ENCODE measurements at places on chromosomes 1 and 21.

DNA sequence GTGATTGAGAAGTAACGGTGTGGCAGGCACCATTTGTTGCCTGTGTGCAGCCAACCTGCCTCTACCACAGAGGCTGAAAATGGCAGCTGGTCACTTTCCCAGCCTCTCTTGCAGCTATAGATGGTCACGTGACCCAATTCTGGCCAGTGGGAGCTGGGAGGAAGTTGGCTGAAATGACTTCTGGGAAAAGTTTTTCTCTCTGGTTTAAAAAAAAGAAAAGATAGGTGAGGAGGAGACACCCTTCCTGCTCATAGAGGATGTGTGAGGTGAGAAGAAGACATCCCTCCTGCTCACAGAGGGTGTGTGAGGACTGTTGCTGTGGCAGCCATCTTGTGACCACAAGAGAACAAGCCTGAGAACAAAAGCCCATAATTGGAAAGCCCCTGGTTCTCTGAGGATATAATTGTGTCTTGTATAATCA, 122.8 kb downstream of the SYF2 start:
- no peak for DNase-seq

DNA sequence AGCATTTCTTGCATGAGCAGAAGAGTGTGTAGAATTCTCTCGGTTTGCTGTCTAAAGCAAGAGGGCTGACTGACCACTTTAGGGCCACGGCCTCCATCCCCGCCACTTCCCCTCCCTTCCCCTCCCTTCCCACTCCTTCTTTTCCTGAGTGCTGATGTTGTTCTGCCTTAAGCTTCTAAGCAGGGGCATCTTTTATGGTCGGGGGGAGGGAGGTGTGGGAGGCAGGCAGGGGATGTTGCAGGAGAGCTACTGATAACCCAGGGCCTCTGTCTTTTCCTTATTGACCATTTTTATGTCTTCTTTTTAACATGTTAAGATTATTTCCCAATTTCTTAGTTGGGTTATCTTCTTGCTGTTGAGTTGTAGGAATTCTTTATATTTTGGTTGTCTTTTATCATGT, 15.1 kb downstream of the USP25 start:
- no peak for DNase-seq

- no peak for DNase-seq
Measured at GRCh38 chr1:23559985-23560741, 862 bp upstream of the ID3 start.

DNA sequence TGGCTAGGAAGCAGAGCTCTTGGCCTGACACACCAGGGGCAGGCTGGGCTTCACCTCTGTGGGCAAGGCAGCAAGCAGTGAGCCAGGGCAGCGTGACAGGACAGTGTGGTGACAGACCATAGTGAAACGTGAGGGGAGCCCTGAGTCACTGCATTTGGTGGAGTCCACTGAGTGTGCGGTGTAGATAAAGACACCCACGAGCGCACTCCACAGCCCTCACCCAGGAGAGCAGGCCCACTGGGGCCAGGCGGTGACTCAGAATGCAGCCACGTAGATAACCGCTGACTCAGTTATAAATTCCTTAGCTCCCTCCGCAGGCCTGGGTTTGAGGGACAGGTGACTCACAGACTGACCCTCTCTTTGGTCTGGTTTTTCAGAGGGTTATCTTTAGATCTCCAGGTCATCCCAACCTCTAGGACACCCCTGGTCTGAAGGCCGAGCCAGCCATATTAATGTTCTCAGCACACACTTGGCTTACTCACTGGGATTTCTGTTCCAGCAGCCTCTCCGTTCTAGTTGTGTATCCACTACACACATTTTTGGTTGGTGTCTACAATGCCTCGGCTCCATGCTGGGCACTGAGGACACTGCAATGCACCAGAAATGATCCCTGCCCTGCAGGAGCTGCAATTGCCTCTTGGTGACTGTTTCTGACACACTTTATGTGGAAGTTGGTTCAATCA, 90.2 kb upstream of the TSPAN2 start:
- no peak for DNase-seq

- DNase-seq = no peak
Measured at GRCh38 chr1:157596384-157596783, 1.5 kb downstream of the FCRL4 start.

DNA sequence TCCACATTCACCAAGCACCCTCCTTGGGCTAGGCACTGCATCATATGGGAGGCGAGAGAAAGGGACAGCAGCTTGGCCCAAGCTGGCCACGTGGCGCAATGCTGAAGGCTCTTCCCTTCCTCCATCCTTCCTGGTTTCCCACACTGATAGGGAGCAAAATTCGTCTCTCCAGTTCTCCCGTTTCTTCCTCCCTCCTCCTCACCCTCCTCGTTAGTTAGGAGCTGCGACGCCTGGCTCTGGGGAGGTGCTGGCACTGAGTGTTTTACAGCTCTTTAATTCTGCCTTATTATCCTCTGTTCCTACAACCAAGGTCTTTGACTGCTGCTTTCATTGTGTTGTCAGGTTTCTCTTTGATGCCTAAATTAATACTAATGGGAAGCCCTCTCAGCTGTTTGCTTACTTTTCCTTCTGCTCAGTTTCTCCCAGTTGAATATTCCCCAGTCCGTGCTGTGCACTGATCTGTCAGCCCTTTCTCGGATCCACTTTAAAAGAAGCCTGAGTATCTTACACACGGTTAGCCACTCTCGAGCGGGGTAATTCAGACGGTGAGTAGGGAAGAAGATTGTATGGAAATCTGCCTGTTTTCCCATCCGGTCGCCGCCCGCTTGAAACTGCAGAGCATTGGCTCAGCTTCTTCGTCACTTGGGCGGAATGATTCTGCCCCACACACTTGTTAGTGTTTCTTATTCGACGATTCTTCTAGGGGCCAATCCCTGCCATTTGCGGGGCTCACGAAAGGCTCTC, 56.2 kb upstream of the SMYD2 start:
- no peak for DNase-seq

- no peak for DNase-seq
Measured at GRCh38 chr1:33186936-33187335, 5.1 kb upstream of the TRIM62 start.

DNA sequence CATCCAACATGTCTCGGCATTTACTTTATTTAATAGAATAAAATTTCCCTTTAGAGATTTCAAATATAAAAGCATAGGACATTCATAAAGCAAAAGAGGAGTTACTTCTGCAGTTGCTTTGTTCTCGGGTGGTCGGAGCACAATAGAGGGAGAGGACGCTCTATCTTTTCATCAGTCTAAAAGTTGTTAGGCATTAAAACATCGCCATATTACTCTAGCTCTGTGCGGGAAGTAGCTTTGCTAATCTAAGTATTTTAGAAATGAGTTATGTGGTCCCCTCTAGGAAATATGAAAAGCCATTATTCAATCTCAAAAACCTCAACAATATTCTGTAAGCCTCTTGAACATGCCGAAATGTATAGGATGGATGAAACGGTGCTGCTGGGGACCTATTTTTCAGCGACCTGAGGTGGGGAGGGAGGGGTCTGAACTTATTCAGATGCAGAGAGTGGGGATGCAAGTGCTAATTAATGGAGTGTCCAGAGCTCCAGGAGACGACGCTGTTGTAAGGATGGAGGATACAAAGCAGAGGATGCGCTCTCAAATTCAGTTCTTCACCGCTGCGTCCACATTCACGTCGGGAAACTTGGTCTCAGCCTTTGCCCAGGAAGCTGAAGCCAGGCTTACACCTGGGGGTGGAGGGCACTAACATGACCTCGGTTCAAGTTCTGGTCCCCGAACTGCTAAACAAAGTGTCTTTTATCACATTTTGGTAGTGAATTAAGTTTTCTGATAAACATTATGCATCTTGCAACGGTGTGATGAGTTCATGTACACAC, 6.3 kb downstream of the CDKN2C start:
- no peak for DNase-seq

DNA sequence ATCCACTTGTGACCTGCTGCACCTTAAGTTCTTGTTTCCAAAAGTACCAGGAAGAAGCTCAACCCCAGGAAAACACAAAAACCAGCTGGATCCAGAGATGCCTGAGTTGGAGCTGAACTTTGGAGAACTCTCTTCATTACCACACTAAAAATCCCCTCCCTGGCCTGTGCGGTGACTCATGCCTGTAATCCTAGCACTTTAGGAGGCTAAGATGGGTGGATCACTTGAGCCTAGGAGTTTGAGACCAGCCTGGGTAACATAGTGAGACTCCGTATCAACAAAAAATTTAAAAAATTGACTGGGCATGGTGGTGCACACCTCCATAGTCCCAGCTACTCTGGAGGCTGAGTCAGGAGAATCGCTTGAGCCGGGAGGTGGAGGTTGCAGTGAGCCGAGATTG, 6.2 kb downstream of the MAP1LC3C start:
- no peak for DNase-seq

DNA sequence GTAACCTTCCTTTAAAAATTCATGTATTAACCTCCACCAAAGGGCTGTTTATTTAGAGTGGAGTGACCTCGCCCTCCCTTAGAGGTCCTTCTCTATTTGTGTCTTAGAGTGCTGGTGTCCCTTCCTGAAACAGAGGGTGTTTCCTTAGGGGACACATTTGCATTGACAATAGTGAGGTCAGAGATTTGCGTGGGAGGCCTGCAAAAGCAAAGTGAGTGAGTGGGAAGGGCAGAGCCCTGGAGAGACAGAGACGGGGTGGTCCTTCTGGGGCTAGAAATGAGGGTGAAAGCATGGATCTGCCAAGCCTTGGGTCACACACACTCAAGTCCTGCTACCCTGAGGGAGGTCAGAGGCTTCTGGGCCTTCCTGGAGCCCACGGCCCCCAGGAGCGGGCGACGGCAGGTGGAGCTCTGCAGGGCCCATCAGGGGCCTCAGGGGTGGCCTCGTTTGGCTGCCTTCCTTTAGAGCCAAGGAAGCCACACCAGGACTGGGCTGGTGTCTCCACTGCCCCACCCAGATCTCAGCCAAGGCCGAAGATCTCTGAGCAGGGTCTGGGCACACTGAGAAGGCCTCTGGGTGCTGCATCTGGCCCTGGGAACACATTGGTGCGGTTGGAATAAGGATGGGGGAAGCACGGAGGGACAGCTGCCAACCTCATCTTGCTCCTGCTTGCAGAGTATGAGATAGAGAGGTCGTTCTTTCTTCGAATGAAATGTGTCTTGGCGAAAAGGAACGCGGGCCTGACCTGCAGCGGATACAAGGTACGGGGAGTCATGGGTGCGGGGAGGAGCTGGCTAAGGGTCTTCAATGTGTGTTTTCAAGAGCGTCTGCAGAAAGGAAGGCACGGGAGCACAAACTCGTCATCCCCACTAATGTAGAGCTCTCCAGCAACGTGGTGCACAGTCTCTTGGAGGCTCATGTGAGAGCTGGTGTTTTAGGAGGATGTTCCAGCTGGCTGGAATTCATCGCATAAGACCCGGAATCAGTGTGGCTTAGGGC, 23.8 kb downstream of the SIM2 start:
- DNase-seq = no peak

GRCh38 chr1:89310976-89311375, 38.3 kb upstream of the GBP5 start:
- no peak for DNase-seq

DNA sequence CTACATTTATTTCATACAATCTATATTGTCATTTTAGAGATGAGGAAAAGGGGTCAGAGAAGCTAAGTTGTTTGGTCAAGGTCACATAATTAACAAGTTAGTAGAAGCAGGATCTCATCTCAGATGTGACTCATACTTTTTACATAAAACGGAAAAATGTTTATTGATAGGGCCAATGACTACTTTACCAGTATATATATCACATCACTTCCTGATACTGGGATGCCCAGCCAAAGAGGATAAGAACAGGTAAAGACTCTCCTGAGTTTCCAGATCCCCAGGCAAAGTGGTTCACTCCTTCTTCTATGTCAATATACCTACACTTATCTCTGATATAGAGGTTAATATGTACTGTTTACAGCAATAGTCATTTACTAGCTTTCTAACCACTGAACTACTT, 21.0 kb downstream of the YIPF1 start:
- no peak for DNase-seq

GRCh38 chr1:110209715-110210603, at the start of gene KCNC4:
Gene KCNC4, plus strand, starts transcription at chr1:110210314. Its CDS starts 1,186 bp downstream, at chr1:110211500.
- DNase-seq = peak; percentile 92

DNA sequence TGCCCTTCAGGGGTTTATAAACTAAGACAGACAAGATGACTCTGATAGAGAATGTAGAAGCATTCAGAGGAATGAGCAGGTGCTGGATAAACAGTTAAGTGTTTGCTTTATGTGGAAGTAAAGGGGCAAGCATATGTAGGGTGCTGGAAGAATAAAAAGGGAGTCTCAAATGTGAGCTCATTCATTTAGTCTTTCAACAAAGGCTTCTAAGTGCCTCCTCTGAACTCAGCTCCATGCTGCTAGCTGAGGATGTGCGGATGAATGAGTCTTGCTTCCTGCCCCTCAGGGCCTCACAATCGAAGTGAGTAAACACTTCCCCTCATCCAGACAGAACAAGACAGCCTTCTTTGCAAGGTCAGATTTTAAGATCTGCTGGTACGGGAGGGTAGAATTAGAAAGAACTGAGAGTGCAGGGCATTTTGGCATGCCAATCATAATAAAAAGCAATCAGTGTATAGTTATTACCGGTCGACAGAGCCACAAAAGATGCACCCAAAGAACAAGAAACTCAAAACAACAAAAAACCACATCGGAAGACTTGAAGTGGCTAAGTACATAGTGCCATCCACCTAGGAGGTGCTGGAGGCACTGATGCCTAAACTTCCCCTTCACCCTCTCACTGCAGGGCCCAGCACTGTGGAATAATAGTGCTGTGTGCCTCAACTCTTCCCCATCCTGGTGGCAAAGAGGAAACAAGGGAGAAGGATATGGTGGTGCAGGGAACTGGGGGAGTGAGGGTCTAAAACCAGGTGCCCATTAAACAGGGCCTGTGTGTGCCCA, 69.8 kb downstream of the TNR start:
- DNase-seq = no peak

DNA sequence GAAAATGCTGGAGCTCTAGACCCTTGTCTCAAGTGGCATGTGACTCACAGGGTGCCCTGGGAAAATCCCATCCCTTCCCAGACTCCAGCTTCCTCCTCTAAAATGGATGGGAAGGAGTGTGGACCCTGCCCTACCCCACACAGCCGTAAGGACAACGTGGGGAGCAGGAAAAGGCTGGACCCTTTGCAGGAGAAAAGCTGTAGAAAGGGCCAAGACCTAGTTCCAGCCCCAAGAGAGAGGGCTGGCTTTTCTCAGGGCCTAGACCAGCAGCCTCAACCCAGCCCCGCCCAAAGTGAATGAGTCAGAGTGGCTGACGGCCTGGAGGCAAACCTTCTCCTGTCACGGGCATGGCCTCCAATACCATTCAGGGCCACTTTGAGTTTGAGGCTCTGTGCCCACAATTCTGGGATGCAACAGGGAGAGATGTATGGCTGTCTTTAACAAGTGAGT, 1.1 kb downstream of the LAMB3 start:
- DNase-seq = peak; percentile 46

- no peak for DNase-seq
Measured at GRCh38 chr1:204103431-204103741, 30.5 kb downstream of the SOX13 start.

DNA sequence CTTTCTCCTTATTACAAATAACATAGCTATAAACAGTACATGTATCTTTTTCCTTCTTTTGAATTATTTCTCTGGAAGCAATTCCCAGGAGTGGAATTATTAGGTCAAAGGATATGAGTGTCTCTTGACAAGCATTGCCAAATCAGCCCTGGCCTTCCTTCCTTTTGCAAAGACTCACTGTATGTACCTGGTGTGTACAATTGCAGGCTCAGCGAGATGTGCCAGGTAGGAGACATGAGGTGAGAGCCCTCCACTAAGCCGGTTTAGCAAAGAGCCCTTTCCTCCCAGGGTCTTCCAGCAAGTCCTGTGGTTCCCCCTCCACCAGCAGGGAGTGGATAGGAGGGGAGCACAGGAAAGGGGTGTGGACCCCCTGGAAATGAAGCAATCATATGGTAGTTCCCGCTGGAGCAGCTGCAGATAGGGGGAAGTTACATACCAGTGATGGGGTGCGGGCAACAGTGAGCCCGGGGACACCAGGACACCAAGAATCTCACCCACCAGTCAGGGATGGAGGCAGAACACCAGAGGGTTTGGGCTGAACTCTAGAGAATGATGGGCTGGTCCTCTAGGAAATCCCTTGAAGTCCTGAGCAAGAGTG, 18.3 kb downstream of the RCSD1 start:
- no peak for DNase-seq
